ENCODE measurements at places on chromosomes 2 and 18.

DNA sequence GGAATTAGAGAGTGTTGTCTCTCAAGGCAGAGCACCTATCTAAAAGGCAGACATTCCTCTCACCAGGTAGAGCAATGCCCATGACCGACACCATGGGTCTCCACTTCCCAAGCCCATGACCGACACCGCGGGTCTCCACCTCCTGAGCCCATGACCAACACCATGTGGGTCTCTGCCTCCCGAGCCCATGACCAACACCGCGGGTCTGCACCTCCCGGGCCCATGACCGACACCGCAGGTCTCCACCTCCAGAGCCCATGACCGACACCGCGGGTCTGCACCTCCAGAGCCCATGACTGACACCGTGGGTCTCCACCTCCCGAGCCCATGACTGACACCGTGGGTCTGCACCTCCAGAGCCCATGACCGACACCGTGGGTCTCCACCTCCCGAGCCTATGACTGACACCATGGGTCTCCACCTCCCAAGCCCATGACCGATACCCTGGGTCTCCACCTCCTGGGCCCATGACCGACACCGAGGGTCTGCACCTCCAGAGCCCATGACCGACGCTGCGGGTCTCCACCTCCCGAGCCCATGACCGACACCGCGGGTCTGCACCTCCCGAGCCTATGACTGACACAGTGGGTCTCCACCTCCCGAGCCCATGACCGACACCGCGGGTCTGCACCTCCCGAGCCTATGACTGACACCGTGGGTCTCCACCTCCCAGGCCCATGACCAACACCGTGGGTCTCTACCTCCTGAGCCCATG is 262.4 kb upstream of the SALL3 start:
- no peak for DNase-seq

DNA sequence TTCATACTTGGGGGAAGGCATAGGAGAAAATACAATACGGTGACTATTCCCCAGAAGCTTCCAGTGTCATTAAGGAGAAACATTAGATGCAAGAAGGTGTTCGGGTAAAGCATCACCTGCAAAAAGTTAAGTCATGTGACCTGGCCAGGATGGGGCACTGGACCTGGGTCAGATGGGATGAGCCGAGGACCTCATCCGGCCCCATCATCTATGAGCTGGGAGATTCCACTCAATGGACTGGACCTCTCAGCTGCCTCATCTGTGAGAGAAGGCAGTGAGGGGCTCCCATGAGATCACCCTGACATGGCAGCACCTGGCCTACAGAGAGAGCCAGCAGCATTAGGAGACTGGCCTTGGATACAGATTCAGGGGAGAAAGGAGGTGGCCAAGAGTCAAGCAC is 111.4 kb upstream of the TEX51 start:
- DNase-seq, result no peak

DNA sequence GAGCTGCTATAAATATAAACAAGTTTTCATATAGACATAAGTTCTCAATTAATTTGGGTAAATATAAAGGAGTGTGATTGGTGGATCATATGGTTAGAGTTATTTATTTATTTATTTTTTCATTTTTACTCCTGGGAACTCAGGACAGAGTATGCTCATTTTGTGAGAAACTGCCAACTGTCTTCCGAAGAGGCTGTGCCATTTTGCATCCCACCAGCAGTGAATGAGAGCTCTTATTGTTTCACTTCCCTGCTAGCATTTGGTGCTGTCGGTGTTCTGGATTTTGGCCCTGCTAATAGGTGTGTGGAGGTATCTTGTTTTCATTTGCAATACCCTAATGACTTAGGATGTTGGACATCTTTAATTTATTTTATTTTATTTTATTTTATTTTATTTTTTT is 50.4 kb upstream of the XPO1 start:
- DNase-seq, result no peak

DNA sequence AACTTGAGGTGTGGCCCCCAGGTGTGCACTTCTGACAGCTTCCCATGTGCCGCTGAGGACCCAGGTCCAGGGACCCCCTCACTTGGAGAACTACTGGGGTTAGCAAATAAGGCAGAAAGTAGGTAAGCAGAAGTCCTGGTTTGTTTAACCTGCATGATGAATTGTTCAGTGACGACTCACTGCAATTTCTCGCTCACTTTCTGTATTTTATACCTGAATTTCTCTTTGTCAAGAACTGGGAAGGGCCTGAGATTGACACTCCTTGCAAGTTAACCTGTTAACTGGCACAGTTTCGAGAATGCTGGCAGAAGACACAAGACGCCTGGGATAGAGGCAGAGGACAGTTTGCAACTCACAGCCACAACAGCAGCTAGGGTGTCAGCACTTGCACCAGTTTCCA is 164.5 kb upstream of the NCK2 start:
- no peak for DNase-seq

- no peak for DNase-seq
Measured at GRCh38 chr18:51519571-51519970, 322.1 kb upstream of the MEX3C start.

DNA sequence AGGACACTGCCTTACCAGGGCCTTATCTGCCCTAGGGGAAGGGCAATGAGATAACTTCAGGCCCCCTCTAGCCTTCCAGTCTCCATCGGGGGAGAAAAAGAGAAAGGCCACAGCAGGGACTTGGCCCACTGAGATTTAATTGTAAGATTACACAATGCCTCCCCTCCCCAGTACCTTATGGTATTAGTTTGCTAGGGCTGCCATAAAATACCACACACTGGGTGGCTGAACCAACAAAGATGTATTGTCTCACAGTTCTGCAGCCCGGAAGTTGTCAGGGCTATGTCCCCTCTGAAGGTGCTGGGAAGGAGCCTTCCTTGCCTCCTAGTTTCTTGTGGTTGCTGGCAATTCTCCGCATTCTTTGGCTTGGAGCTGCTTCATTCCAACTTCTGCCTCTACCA is 34.8 kb upstream of the SPATA3 start:
- no peak for DNase-seq

Measured in RPMI8226 (cell line).